ENCODE measurements at places on chromosomes 2 and 18.

GRCh38 chr18:2961821-2962220 is 51.1 kb downstream of the LPIN2 start:
- DNase-seq = no peak

DNA sequence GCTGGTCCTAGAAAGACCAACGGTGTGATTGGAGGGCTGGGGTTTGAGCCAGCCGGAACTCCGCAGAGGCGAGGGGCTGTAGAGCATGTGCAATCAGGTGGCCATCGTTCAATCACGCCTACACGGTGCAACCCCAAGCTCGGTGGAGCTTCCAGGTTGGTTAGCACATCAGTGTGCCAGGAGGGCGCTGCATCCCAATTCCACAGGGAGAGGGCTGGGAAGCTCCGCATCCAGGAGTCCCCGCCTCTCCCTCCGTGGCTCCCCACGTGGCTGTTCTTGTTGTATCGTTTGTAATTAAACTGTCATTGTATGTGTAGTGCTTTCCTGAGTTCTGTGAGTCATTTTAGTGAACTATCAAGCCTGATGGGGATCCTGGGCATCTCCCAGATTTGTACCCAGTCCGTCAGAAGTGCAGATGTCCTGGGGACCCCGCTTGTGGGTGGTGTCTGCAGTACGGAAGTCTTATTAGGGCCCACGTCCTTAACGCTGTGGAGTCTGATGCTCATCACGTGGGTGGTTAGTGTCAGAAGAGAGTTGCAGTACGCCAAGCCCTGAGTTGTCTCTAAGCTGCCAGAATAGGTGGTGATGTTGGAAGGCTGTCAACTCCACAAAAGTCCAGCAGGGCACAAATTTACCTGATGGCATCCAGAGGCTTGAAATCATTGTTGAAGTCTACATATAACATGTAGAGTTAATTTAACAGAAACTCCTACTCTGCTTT is 20.6 kb upstream of the AMMECR1L start:
- no peak for DNase-seq

GRCh38 chr18:74506448-74507084 is 10.4 kb downstream of the CNDP2 start:
- no peak for DNase-seq

GRCh38 chr2:202693503-202693902 is 58.7 kb downstream of the FAM117B start:
- no peak for DNase-seq

- DNase-seq = no peak
Observed at GRCh38 chr2:188931361-188931760, 42.8 kb upstream of the COL3A1 start.

GRCh38 chr18:54813977-54814565 is 14.2 kb upstream of the RAB27B start:
- no peak for DNase-seq

DNA sequence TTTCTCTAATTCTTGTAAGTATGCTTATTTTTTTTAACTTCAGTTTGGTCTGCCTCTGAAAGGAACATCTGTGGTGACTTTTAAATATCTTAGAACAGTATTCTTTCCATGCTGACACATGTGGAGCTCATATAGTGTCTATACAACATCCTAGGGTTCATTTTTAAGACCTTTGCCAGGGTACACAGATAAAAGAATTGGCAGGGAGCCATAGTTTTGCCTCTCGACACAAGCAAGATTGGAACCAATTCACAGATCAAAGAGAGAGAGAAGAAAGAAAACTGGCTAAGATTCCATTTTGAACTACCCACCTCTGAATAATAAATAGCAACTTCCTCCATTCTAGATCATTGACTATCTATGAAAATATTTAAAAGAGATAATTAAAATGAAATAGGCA is 142.7 kb upstream of the ST6GAL2 start:
- no peak for DNase-seq

DNA sequence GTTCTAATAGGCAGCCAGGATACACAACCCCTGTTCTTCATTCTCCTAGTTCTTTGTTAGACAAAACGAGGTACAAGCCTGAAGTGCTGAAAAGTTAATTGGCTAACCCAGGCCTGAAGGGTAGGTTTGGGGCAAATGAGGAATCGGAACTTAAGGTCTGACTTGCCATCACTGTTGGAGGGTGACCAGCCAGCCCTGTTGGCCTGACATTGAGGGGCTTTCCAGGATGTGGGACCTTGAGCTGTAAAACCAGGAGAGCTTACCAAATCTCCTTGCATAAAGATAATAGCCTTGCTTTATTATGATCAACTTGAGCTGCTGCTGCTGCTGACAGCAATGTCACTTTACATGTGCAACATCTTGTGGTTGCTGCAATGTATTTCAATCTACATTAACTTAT is 256.0 kb downstream of the VAPA start:
- no peak for DNase-seq

DNA sequence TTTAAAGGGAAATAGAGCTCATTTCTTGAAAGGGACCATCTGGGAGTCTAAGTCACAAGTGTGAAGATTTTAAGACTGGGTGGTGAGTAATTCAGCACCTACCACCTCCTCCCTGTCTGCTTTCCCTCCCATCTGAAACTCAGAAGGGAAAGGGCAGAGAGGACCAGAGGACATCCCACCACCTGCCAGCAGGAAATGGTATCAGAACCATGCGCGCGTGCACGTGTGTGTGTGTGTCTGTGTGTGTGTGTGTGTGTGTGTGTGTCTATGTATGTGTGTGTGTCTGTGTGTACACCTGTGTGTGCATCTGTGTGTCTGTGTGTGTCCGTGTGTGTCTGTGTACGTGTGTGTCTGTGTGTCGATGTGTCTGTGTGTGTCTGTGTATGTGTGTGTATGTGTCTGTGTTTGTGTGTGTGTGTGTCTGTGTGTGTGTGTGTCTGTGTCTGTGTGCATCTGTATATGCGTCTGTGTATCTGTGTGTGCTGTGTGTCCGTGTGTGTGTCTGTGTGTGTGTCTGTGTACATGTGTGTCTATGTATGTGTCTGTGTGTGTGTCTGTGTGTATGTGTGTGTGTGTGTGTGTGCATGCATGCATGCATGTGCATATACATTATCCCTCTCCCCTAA is 76.8 kb downstream of the ZFP36L2 start:
- DNase-seq = no peak

GRCh38 chr2:201960305-201960704 is 73.3 kb upstream of the FZD7 start:
- no peak for DNase-seq

DNA sequence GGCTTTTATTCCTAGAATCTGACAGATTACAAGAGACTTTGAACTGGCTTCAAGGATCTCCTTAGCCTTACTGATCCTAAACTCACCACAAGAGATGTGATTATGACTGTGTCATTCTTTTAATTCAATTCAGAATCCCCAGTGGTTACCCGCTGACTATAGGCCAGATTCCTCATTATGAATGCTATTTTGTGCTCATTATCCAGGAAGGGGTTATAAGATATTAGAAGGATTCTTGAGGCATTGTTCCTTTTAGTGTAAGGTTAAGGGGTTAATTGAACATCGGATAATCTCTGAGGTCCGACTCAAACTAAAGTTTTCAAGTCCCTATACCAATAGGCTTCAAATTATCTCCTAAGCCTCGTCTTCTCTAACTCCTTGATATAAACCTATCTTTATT is 39.4 kb upstream of the TDRD15 start:
- no peak for DNase-seq

- DNase-seq = no peak
Observed at GRCh38 chr2:145748927-145749326, 1229.0 kb upstream of the ZEB2 start.

DNA sequence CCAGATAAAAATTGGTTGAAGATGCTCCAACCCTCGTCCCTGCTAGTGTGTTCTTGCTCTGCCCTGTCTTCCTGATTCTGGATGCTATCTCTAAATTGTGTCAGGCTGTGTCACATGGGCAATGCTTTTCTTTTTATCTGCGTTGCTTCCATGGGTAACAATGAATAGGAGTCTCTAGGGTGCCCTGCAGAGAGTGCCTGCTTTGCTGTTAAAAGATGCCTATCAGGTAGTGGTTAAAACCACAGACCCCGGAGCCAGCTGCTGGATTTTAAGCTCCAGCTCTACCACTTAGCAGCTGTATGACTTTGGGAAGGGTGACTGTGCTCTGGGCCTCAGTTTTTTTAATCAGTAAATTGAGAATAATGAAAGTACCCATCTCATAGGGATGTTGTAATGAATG is 340.3 kb downstream of the PLCL1 start:
- DNase-seq = no peak

GRCh38 chr2:22076454-22076853 is 952.7 kb downstream of the TDRD15 start:
- no peak for DNase-seq

GRCh38 chr18:44066541-44066940 is 614.1 kb upstream of the SETBP1 start:
- no peak for DNase-seq

- no peak for DNase-seq
Observed at GRCh38 chr2:161048317-161048716, 111.9 kb upstream of the TANK start.

DNA sequence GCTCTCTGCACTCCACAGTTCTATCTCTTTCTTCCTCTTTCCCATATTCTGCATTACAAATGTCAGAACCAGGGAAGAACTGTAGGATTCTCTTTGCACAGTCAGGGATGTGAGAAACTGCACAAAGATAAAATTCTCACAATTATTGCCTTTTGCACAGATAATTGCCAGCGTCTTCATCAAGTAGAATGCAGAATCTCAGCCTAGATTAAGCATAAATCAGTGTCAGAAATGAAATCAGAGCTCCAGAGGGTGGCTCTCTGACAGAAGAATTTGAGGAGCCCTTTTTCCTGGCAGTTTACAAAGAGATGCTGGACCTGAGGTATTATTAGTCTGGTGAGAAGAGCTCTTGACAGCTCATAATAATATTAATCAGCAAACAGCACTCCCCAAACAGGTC is 173.1 kb downstream of the PTH2R start:
- DNase-seq = no peak
